ENCODE measurements at places on chromosomes 11 and 22. TPM values are rescaled to one million over a fixed set of nuclear protein-coding genes. Genes with fewer than 3 reads are reported as not detected.

GRCh38 chr11:131042041-131042390, 125.7 kb upstream of the SNX19 start:
- DNase-seq, result no peak

Gene RAG1
- total RNA-seq, result 0.41 TPM

- no peak for DNase-seq
These were observed 62.4 kb downstream of the MYH9 start for GRCh38 chr22:36325154-36326031.

Gene SORL1
- total RNA-seq, result 49.3 TPM

DNA sequence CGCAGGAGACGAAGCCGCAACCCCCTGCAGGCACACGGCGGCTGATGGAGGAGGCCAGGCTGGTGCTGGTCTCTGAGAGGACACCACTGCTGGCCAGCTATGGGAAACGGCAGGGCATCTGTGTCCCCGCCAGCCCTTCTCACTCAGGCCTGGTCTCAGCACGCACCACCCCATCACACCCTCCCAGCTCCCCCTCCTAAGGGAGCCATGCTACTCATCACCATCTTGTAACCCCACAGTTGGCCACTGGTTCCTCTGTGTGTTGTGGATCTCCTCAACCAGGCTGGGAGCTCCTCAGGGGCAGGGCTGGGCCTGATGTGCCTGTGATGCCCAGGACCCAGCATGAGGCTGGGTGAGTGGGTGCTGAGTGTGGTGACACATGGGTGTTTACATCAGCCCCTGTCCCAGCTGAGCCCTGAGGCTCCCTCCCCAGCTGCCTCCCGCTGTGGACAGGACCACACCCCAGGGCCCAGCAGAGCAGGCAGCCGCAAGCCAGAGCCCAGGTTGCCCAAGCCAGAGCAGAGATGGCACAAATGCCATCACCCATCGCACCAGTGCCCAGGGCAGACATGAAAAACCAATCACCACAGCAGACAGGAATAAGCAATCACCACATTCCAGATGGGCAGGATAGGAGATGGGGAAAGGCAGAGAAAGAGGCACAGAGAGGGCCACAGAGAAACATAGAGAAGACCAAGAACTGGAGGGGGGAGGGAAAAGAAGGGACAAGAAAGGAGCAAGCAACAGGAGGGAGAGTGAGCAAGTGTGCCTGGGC, 8.2 kb downstream of the ARVCF start:
- no peak for DNase-seq

GRCh38 chr22:44686873-44687600, 15.0 kb upstream of the PRR5 start:
- DNase-seq, result no peak

Gene LIPT2
- 3.0 TPM for total RNA-seq

Gene ART5
- total RNA-seq, result not detected
